ENCODE measurements at places on chromosomes 16 and 17.

DNA sequence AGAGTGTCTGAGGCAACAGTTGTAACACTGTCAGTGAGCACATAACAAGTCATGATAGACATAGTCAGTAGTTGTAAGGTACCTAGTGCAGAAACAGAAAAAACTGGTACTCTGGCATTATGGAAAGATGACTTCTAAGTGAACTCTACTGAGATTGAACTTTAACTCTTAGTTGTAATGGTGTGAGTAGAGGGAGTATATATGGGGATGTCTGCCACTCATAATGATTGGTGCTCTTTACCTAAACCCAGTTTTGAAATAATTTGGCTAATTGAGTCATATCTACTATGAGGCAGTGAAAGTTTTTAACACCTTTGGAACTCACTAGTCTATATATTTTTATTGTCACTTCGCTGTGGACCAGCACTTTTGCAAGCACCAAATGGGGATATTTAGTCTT, 6.6 kb downstream of the NLK start:
- DNase-seq: no peak

GRCh38 chr17:29661213-29661612, 38.5 kb upstream of the CORO6 start:
- no peak for DNase-seq

- DNase-seq: no peak
Measured at GRCh38 chr16:78252757-78253156, 153.3 kb downstream of the WWOX start.

DNA sequence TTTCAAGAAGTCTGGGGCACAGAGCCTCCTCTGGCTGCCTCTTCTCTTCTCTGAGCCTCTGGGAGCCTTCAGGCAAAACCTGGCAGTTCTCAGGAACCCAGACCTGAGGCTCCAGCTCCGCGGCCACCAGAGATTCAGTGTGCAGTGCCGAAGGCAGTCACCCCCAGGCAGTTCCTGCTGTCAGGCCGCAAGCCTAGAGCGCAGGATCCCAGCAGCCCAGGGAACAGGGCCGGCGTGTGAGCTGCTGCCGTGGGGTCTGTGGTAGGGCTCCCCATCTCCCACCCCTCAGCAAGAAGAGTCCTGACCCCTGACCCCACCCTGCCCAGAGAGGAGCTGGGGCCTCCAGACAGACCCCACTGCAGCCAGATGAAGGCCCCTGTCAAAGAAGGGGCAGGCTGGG, 78.2 kb downstream of the AMFR start:
- DNase-seq: no peak

- no peak for DNase-seq
Measured at GRCh38 chr17:9206741-9207332, 185.5 kb downstream of the NTN1 start.

GRCh38 chr17:75313941-75314551, 24.8 kb upstream of the SLC25A19 start:
- no peak for DNase-seq

- no peak for DNase-seq
Measured at GRCh38 chr17:33451221-33451620, 158.1 kb upstream of the ASIC2 start.

- DNase-seq: peak; percentile 68
Measured at GRCh38 chr17:9842057-9842758, 16.5 kb downstream of the GLP2R start.

- DNase-seq: peak; percentile 75
Measured at GRCh38 chr16:31008149-31008548, 2.3 kb downstream of the STX1B start.

DNA sequence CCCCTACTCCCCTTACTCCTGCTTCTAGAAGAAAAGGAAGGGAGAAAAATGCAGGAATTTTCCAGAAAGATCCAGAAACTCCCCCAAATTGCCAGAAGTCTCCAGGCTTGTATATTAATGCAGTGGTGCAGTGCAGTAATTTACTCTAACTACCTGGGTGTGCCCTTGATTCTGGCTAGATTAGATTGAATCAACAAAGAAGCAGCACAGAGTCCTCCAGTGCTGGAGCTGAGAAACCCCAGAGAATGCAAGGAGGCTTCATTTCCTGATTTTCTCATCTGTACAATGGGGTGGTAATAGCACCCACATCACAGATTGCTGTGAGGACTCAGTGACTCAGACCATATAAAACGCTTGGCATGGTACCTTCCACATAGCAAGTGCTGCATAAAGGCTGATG, 247.3 kb upstream of the RPL38 start:
- no peak for DNase-seq

DNA sequence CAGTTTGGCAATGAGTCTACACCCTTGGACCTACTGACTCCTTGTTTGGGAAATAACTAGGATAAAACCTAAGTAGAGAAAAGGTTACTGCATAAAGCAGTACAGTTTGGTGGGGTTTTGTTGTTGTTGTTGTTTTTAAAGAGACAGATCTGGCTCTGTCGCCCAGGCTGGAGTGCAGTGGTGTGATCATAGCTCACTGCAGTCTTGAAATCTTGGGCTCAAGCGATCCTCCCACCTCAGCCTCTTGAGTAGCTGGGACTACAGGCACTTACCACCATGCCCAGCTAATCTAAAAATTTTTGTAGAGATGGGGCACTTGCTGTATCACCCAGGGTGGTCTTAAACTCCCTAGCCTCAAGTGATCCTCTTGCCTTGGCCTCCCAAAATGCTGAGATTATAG, 1.2 kb downstream of the PDP2 start:
- DNase-seq: no peak

DNA sequence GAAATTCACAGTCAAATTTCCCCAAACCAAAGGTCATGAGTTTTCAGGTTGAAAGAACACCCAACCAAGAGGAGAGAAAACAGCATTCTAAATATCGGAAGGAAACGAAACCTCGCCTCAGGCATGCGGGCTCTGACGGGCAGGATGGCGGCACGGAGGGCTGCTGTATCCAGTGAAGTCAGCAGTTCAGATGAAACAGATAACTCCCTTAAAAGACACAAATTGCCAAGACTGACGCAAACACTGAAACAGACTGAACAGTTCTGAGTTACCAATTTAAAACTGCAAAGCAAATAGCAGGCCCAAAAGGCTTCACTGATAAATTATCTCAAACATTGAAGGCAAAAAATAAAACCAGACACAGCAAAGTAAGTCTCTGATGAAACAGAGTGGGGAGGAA, 20.6 kb upstream of the CDH15 start:
- DNase-seq: no peak

DNA sequence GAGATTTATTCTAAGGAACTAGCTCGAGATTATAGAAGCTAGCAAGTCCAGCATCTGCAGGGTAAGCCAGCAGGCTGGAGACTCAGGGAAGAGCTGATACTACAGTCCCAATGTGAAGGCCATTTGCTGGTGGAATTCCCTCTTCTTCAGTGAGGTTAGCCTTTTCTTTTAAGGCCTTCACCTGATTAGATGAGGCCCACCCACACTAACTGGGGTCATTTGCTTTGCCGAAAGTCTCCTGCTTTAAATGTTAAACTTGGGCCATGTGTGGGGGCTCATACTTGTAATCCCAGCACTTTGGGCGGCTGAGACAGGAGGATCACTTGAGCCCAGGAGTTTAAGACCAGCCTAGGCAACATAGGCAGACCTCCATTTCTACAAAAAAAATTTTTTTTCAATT, 168.3 kb downstream of the LGALS9B start:
- no peak for DNase-seq

DNA sequence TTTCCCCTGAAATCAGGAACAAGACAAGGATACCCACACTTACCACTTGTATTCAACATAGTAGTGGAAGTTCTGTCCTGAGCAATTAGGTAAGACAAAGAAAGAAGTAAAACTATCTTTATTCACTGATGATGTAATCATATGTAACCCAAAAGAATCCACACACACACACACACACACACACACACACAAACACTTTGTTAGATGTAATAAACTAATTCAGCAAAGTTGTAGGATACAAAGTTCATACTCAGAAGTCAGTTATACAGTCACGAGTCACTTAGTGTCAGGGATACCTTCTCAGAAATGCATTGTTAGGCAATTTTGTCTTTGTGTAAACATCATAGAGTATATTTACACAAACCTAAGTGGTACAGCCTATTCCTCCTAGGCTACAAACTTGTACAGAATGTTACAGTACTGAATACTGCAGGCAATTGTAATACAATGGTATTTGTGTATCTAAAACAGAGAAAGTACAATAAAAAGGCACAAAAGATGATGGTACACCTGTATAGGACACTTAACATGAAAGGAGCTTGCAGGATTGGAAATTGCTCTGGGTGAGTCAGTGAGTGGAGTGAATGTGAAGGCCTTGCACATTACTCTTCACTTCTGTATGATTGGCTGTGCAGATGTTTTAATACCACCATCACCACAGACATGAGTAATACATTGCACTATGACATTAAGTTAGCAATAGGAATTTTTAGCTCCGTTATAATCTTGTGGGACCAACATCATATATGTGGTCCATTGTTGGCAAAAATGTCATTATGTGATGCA, 370.1 kb downstream of the ZFHX3 start:
- DNase-seq: peak; percentile 59

DNA sequence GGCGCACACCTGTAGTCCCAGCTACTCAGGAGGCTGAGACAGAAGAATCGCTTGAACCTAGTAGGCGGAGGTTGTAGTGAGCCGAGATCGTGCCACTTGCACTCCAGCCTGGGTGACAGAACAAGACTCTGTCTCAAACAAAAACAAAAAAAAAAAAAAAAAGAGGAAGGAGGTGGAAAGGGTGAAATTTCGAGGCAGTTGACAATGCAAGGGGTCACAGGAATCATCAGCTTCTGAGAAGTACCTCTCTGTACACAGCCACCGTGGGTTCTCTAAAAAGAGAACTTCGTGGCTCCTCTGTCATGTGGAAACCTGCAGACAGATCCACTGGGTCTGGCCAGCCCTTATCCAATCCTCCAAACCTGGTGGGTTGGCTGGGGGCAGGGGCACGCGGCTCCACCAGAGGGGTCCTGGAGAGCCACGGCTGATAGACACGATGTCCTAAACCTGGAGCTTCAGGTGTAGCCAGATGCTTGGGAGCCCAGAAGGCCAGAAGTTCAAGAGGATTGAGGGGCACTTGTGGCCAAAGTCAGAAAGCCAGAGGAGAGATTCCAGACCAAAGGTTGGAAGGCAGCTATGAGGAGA, 540 bp upstream of the CD300LF start:
- no peak for DNase-seq

DNA sequence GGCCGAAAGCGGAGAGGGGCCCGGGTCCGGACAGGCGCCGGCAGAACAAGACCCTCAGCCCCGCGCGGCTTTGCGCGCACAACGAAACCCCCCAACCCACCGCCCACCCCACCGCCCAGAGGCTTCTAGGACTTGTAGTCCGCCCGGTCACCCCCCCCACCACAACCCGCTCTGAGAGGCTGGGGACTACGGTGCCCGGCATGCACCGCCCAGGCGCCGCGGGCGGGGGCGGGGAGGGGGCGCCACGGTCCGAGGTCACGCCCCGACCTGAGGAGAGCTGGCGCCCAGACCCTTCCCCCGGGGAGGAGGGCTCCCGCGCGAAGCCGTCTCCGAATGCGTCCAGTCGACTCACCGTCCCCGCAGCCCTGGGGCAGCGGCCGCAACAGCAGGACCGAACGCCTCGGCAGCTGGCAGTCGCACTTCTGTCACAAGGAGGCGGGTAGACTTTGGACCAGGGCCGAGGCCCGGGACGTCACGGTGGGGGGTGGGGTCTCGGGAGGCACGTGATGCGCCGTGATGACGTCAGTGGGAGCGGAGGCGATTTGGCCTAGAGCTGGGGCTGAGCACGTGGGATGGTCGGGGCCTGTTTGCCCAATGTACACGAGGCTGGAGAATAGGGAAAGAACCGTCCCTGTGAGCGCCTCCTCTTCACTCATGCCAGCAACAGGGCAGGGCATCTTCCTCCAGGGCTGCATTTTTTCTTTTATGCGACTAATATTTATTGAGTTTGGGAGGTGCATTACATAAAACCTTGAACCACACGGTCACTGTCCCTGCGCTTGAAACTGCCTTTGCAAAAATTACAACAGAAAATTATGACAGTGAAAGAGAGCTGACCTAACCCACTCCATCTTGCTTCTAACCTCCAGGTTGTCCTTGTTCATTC, at the start of gene CDIP1:
Gene CDIP1 (minus strand): TSS at position 424 of the 886 bp plus-strand sequence. CDS start 24,643 bp downstream, outside the sequence.
- DNase-seq: peak; percentile 96

DNA sequence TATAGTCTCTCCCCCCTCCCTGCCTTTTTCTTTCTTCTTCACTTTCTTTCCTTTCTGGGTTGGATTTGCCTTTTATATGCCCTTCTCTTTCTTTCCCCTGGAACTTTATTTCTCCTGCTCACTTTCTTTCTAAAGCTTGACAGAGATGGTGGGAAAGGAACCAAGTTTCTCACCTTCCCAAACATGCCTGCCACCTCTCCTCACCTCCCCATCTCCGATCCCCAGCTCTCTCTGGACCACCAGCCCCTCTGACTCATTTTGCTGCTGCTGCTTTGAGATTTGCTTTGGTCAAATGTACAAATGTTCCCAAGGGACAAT, 6.7 kb upstream of the LHX1 start:
- DNase-seq: no peak

- DNase-seq: no peak
Measured at GRCh38 chr16:28591355-28591754, 5.5 kb downstream of the SULT1A2 start.

GRCh38 chr16:89472711-89473075, 17.7 kb downstream of the ANKRD11 start:
- DNase-seq: no peak

Data from fibroblast of skin of back (primary cell).